Stimulated activated CD8-positive, alpha-beta memory T cell treated with anti-CD3 and anti-CD28 coated beads, Interleukin-15, amount 100 ng/mL, for 24 hours (primary cell): ENCODE measurements at places on chromosomes 2 and 18.

DNA sequence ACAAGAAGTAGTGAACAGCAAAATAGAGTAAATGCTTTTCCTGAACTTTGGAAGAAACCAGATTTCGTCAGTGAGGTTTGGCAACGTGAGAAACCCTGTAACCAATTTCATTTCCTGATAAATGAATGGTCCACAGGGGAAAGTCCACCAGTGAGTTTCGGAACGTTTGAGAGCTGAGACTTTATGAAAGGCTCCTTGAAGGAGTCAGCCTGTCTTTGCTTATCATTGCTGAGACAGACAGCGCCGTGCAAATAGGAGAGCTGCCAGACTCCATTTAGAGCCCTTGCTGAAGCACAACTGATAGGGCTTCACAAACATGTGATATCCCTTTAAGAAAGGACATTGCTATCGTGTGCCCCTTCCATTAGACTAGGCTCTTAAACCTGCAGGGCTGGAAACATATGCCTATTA, 121.8 kb upstream of the SMAD7 start:
- DNase-seq = no peak

GRCh38 chr2:38601463-38602135, 1.1 kb downstream of the HNRNPLL start:
- no peak for DNase-seq

- DNase-seq = no peak
Measured at GRCh38 chr2:36027616-36028015, 328.0 kb upstream of the CRIM1 start.

DNA sequence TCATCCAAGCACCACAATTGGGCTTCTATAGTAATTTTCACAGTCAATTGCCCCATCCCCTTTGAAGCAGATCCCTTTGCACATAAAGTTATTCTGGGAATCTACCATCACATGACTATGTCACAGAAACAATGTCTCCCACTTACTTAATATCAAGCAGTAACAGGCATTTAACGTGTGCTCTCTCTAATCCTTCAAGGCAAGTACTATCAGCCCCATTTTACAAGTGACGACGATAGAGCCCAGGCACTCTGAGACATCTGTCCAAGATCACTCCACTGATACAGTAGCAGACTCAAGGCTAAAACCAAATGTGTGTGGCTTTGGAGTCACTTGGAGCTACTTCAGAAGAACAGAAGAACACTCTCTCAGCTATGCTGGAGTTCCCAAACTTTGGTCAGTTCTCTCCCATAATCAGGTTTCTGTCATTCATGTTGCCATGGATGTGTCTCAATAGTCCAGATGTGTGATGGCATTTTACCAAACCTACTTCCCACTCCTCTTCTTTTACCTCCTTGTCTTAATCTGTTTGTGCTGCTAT, 39.7 kb downstream of the PID1 start:
- no peak for DNase-seq

GRCh38 chr2:205232086-205232485, 450.2 kb upstream of the NRP2 start:
- DNase-seq = no peak

DNA sequence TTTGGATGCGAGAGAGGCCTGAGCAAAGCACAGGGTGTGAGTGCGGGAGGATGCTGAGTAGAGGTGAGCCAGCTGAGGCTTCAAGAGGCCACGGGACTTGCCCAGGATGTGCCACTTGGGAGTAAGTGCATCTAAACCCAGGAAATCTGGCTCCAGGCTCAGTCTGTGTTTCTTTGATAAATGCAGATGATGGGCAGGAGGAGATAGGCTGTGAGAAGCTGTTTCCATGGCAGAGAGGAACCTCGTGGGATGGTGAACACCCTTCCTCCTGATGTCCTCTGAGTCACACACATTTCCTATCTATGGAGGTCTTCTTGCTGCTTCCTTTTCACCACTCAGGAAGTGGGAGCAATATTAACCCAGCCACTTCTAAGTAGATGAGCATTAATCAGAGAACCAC, 38.4 kb upstream of the CELF4 start:
- DNase-seq = no peak

DNA sequence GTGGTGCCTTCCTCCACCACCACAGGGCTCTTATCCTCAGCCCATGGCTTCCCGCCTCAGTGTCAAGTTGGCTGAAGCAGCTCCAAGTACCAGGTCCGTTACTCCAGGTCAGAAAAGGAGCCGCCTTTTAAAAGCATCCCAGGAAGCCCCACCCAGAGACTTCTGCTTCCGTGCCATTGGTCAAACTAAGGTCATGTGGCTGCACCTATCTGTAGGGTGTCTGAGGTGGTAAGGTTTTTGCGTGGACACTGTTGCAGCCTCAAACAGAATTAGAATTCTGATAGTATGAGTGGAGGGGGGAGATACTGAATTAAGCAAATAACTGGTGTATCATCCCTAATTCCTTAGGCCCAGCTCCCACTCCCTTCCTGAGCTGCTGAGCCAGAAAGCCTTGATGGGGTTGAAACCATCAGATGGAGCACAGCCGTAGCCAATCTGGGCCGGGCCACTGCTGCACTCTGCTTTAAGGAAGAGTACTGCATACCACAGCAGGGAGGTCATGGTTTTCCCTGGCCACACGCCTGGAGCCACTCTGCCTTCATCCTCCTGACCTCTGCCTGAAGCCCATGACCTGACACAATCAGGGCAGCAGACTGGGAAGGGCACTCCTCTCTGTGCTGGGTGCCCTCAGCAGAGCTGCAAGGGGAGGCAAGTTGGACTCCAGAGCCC, 8.4 kb downstream of the TMEM247 start:
- no peak for DNase-seq

DNA sequence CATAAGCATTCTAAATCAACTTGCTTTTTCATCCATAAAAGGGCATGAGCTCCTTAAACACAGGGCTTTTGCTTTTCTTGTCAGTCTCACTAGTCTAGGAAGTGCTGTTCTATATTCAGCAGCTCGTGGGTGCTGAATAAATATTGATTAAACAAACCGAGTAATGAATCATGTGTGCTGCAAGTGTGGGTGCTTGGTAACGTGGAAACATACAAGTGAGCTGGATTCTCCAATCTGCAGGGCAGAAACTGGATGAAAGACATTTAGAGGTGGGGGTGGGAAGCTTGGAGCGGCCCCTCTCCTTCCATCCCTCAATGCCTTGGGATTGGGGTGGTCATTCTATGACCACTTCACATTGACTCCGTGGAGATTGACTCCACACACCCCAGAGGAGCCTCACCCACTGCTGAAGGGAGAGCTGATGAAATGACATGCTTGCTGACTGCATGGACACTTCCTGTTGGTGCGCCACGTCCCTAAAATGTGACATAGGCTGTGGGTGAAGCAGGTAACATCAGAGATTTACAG, 114.6 kb downstream of the DOCK10 start:
- no peak for DNase-seq

- no peak for DNase-seq
Measured at GRCh38 chr2:121303531-121304263, 18.7 kb upstream of the TFCP2L1 start.

- DNase-seq = no peak
Measured at GRCh38 chr18:38077229-38077628, 511.6 kb upstream of the CELF4 start.

- no peak for DNase-seq
Measured at GRCh38 chr2:45796500-45796899, 145.0 kb downstream of the PRKCE start.

GRCh38 chr2:134411828-134412638, 158.2 kb downstream of the MGAT5 start:
- DNase-seq = peak; percentile 6

- no peak for DNase-seq
Measured at GRCh38 chr2:181574321-181574720, 82.6 kb downstream of the CERKL start.

DNA sequence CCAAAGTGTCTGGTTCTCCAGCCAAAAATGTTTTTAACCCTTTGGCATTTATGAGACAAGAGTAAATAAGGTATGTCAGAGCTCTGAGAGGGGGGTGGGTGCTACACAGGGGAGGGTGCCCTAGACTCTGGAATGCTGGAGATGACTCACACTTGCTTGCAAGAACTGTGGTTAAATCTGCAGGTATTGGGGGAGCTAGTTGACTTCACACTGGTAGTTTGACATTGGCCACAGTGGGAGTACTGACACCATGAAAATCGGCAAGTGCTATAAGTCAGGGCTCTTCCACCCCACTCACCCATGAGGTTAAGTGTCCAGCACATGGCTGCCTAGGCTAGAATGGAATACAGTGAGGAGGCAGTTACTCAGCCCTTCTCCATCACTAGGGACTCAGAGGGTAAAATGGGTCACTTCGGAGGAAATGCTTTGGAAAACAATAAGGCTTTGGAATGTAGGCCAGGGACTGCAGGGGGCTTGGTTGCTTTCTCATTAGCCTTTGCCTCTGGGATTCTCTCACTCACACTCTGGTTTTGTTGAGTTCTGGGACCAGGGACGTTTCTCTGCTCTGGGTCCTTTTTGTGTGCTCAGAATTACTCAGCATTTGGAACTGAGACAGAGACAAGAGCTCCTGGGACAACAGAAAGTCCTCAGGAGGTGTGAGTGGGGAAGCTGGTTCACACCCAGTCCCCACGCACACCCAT, 91.6 kb downstream of the ACKR3 start:
- DNase-seq = no peak

DNA sequence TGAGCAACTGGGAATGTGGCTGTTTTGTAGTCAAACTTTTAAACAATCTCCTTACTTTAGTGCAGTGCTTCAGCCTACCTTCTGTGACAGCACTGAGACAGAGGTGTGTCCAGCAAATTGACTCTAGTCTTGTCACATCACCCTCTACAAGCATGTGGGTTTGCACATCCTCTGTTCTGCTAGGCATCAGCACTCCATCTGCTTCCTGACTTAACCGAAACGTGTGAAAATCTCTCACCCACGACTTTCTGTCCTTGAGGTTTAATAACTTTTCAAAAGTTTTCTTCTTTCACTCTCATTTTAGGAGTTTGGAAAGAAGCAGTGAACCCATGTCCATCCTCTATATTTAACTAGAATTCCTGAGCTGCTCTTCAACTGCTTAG, 42.6 kb downstream of the TTR start:
- DNase-seq = no peak

DNA sequence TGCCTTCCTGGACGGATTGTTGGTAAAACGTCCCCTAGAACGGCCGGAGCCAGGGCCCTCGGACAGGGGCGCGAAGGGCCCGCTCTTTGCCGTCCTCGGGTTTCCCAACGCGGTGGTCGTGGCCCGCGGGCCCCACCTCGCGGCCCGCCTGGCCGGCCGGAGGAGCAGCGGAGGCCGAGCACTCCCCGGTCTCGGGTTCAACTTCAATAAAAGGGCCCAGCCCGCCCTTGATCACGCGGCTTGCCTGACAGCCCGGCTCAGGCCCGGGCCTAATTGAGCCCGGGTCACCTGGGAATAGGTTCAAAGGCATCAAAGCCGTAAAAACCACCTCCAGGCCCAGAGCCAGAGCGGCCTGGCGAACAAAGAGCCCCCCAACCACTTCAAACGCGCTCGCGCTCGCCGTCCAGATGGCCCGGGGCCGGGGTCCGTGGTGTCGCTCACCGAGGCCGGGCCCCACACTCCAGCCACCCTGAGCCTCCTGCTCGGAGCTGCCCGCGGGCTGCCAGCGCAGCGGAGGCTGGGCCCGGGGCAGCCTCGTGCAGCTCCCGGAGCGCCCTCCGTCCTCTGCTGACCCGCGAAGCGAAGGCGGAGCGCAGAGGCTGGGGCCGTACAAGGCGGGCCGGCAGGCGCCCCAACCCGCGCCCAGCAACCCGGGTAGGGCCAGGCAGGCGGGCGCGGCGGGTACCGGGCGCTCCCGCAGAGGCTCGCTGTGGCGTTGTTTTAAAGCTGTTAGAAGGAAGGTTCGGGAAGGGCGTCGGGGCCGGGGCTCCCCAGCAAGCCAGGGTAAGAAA, 1.1 kb upstream of the TWIST2 start:
- DNase-seq = no peak

GRCh38 chr2:160613466-160614153, 120.0 kb upstream of the RBMS1 start:
- no peak for DNase-seq

GRCh38 chr2:204228169-204228886, 291.8 kb downstream of the ICOS start:
- DNase-seq = no peak

DNA sequence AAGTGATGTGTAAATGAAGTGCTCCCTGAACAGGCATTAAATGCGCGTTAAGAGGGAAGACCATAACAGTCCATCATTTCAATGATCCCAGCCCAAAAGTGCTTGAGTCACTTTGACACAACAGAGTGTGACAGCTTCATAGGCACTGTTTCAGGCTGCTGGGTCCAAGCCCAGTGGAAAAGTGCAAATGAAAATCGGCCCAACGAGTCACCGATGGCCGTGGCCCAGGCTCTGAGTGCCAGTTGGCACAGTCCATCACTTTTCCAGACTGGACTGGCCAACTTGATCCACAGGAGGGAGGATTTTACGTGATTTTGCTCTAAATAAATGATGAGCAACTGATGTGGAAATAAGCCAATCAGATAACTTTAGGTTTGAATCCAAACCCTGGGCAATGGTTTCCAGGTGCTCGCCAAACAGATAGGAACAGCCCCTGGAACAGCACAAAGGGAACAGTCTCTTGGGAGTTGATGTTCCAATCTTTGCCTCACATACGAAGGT, 114.0 kb downstream of the SP3 start:
- no peak for DNase-seq
